ENCODE measurements at places on chromosomes 5 and 9.

DNA sequence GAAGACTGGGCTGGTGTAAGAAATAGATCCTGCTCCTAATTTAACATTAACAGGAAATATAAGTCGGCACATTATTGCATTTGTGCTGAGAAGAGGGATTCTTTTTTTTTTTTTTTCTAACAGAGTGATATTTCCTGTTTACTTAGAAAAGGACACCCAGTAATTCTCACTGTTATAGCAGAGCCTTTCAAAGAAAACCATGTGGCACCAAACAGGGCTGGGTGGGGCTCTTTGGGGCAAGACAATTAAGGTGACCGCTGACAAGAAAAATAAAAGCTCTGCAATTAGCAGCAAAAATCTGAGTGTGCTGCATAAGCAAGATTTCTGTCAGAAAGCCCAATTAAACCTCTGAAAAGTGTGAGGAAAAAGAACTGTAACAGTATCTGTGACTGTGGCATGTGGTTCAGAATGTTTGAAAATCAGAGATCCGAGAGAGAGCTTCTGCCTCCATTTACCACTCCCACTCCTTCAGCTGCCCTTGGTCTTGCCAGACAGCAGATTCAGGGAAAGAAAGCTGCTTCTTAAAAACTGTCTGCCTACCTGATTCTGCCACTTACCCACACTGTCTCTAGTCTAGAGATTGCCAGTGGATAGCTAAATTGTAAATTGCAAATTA, 77.1 kb upstream of the IQGAP2 start:
- no peak for DNase-seq

DNA sequence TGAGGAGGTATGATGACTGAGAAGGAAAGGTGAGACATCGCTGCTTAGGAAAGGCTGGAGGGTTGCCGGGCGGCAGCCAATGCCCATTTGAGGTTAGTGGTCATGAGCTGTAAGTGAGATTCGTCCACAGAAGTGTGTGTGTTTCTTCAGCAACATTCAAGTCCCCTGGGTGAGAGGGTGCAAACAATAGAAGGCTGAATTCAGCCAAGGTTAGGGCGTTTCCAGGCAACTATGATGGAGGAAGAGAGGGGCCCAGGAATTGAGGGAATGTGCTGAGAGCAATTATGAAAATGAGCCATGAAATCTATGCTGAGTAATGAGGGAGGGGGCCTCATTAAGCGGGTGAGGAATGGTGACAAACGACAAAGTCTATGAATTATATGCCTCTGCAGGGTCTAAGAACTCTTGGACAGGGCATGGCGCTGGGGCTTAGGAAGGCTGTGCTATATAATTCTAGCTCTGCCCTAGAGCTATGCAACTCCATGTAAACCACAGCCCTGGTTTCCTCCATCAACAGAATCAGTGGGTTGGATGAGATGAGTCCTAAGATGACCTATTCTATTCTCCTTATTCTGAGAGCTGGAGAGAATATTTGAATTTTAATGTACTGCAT, 96.0 kb downstream of the SLIT3 start:
- no peak for DNase-seq

GRCh38 chr5:151900891-151901290, 23.8 kb downstream of the GLRA1 start:
- DNase-seq: no peak

DNA sequence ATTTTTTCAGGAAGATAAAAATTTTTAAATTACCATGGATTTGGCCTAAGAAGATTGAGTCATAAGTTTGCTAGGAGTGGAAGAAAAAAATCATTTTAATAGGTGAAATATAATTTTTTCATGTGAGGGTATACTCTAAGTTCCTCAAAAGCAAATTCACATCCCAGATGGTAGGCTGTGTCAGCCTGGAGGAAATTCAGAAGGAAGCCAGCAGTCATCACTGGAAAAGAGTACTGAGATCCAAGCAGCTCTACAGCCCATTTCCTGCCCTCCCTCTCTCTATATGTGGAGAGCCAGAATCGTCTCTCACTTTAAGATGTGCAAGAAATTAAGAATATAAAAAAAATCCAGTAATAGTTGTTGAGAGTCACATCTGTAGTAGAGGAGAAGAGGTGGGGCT, 126.5 kb upstream of the CDH18 start:
- no peak for DNase-seq

- no peak for DNase-seq
Observed at GRCh38 chr5:89668821-89669220, 740.7 kb downstream of the CETN3 start.

- DNase-seq: no peak
Observed at GRCh38 chr5:89003563-89004036, 120.6 kb upstream of the MEF2C start.

Data from NCI-H345 (cell line).